ENCODE measurements at places on chromosomes 12 and 14.

- DNase-seq = no peak
Measured at GRCh38 chr14:61256826-61257468, 24.2 kb downstream of the TMEM30B start.

DNA sequence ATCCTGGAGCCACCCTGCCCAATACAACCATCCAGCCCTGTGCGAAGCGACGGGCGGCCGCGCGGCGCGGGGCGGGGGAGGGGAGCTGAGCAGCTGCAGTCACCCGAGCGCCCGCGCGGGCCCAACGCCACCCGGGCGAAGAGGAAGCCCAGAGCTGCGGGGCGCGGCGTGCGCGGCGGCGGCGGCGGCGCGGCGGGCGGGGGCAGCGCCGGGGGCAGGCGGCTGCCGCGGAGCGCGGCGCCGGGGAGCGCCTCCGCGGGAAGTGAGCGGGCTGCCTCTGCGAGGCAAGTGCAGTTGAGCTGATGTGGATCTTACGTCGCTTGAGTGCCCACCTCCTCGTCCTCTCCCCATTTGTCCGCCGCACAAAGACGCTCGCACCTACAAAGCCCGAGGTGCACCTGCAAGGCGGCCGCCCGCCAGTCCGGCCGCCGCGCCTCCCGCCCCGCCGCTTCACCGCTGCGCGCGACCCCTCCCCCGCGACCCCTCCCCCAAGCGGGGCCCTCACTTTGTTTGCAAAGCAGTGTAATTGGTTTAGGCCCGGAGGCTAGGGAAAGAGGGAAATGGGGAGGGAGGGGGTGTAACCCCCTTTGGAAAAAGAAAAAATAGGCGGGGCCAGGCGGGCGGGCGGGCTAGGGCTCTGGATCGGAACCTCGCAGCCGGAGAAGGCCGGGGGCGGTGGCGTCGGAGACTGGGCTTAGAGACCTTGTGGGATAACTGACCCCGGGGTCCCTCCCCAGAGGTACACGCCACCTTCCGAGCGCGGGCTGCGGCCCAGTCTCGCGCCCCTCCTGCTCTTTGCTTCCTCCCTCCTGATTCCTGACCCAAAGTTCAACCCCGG, at the start of the genes FOXA1 and TTC6:
Gene FOXA1 (minus strand): TSS at position 279 of the 838 bp plus-strand sequence. CDS start 277 bp downstream, at position 2.
Gene TTC6 (plus strand): TSS at position 659 of the 838 bp plus-strand sequence. CDS start 26,436 bp downstream, outside the sequence.
- DNase-seq = no peak

- no peak for DNase-seq
Measured at GRCh38 chr12:40106202-40106533, 287 bp upstream of the SLC2A13 start.

DNA sequence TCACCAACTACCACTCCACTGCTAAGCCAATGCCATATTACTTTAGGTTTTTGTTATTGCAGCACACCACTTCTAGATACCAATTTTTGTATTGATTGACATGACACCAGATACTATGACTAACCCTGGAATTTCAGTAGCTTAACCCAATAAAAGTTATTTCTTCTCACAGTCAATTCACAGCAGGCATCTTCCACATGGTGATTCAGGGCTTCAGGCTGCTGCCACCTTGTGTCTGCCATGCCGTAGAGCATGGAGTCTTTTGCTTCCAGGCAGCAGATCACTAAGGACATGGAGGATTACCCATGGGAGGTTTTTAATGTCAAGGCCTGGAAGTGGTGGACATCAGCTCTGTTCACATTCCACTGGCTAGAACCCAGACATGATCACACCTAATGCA, 56.4 kb upstream of the LTA4H start:
- DNase-seq = no peak

- no peak for DNase-seq
Measured at GRCh38 chr14:35277179-35277578, 15.0 kb upstream of the PSMA6 start.

GRCh38 chr14:99781091-99781490, 12.1 kb upstream of the EML1 start:
- no peak for DNase-seq

DNA sequence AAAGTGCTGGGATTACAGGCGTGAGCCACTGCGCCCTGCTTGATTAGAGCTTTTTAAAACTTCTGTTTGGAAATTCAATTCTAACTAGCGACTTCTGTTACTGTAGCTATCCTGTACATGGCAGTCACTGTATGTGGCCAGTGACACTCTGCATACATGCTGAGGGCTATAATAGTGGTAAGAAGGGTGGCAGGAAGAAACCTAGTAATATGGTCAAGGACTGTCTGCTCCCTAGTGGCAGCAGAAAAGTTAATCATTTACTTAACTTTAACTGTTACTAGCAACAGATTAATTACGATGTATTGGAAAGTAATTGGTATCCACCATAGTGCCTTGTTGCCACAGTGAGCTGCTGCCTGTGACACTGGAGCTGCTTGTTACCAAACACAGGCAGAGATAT, 149.0 kb downstream of the KITLG start:
- no peak for DNase-seq

- no peak for DNase-seq
Measured at GRCh38 chr12:32261638-32262037, 137.7 kb upstream of the FGD4 start.

Data from H1 (cell line).